ENCODE measurements at places on chromosomes 4 and X.

DNA sequence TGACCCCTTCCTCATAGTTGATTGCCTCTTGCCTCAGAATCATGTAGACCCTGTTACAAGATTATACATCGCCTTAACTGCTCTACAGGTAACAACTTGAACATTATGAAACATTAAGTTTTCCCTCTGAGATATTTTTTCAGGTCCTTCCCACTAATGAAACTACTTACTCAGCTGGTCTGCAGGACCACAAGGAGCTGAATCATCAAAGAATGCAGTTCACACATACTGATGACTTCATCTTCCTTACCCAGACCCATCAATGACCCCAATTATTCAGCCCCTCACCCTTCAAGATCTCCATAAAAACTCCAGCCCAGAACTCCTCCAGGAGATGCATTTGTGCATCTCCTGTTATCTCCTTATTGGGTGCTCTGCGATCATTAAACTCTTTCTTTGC is 720.9 kb downstream of the RAPGEF2 start:
- peak; percentile 70 for DNase-seq

GRCh38 chr4:14888790-14889572 is 113.3 kb upstream of the CPEB2 start:
- DNase-seq, result no peak

DNA sequence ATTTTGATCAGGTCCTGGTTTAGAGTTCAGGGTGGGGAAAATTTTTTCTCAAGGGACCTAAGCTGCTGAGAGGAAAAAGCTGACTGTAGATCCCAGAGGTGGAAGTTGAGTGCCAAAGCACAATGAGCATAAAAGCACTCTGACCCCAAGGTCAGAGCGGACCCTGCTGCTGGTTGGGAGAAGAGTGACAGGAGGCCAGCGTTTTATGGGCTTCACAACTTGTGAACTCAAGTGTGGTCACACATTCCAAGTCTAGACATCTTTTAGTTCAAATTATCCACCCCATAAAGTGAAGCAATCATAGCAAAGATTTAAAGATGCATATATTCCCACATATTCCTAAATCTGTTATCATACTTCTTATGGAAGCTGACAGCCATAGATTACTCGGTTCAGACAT is 220.3 kb downstream of the CHIC2 start:
- DNase-seq, result no peak

DNA sequence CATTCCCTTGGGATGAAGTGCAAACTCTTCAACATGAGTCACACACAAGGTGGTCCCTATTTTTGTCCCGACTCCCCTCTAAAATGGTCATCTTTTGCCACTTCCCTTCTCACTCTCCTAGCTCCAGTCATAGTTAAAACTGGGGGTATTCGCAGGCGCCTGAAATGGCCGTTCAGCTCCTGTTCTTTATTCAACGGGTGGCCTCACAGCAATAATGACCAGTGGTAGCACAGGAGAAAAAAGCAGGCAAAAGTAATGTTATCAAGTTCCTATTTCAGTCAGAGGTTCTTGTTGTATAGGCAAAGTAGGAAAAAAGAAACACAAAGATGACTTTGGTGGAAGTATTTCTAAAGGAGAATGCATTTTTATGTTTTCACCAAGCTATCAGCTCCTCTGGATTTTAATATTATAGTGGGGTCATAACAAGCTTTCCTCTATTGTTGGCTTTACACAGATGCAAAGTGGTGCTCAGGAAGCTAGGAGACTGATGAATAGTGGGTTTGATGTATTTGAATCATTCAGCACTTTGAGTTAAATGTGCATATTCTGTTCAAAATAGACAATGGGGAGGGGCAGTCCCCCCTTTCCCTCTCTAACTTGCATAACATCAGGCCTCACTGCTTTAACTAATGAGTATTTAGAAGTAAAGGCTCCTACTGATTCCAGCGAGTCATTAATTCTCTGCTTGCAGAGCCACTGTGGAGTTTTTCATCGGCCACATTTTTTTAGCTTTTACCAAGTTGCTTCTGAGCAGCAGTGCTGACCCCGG is 171.2 kb upstream of the NDP start:
- no peak for DNase-seq

GRCh38 chrX:44039556-44039955 is 66.4 kb upstream of the NDP start:
- DNase-seq, result no peak
